RWPE1 (cell line): ENCODE measurements at places on chromosomes 7 and 10.
A peak's percentile ranks its signal among the peaks of the same experiment; 100 is the strongest.

- no peak for DNase-seq
Observed at GRCh38 chr7:127840226-127840951, 188.4 kb downstream of the SND1 start.

GRCh38 chr10:119313644-119314043, 106.3 kb downstream of the GRK5 start:
- no peak for DNase-seq

DNA sequence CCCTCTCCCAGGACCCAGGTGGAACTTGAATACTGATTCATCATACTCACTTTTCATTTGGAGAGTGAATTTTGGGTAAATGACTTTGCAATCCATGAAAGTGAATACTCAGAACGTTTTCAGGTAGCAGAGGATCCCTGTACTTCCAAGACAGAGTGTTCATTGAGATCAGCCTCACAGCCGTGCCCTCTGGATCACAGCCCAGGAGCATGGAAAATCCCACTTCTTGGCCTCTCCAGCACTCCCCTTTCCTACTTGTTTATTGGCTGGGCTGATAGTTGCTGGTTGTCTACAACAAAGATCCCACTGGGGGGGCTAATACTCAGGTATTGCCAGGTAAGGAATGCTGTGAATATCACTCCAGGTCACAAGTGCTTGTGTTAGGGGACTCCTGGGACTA, 5.9 kb downstream of the GCK start:
- no peak for DNase-seq

DNA sequence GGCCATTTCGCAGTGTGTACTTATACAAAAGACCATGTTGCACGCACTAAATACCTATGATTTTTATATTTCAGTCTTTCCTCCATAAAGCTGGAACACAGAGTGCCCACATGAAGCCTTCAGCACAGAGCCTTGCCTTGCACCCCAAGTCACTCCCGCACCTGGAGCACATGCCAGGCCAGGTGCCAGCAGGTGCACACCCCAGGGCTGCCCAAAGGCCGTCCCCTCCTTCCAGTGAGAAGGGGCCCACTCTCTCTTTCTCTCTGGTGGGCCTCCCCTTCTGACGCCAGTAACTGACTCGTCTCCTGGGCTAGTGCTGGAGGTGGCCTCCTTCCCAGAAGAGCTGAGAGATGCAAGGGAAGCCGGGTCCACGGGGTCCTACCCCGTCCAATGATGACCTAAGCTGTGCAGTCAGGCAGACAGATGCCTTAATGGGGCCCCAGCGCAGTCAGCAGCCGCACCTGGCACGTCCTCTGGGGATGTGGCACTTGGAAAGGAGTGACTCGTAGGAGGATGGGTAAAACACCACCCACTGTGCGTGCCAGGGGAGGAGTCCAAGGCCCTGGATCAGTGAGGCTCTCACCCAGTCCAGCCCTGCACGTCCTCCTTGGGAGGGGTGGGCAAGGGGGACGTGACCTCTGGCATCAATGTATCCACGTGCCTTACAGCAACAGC, 17.7 kb upstream of the SHH start:
- no peak for DNase-seq

DNA sequence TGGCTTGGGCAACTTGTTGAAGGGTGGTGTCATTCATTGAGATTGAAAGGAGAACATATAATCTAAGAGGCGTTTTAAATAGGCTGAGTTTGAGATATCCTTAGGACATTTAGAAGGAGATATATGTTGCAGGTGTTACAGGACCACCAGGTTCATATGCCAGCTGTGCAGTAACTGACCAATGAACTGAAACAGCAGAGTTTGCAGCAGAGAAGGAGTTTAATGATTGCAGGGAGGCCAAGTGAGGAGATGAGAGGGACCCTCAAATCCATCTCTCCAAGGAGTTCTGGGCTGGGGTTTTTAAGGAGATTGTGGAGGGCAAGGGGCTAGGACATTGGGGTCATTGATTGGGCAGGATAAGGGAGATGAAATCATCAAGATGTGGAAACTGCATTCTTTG, 74.5 kb downstream of the SEC23IP start:
- no peak for DNase-seq

DNA sequence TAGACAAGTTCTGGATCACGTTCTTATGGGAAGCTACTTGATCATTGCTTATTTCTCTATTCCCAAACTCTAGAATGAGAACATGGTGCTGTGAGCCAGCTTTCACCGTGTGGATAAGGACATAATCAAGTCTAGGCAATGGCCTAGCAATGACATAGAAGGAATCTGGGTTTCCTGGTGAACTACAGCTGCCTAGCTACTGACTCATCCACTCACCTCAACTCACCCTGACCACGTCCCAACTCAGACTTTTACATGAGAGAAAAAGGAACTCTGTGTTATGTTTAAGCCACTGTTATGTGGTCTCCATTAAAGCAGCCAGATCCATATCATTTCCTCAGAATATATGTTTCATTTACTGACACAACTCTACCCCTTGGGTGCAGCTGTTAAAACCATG, 18.8 kb upstream of the MET start:
- DNase-seq = peak; percentile 93

- DNase-seq = no peak
Observed at GRCh38 chr7:2781636-2782035, 62.5 kb downstream of the GNA12 start.

GRCh38 chr7:151246102-151246850, 2.2 kb downstream of the SMARCD3 start:
- no peak for DNase-seq

DNA sequence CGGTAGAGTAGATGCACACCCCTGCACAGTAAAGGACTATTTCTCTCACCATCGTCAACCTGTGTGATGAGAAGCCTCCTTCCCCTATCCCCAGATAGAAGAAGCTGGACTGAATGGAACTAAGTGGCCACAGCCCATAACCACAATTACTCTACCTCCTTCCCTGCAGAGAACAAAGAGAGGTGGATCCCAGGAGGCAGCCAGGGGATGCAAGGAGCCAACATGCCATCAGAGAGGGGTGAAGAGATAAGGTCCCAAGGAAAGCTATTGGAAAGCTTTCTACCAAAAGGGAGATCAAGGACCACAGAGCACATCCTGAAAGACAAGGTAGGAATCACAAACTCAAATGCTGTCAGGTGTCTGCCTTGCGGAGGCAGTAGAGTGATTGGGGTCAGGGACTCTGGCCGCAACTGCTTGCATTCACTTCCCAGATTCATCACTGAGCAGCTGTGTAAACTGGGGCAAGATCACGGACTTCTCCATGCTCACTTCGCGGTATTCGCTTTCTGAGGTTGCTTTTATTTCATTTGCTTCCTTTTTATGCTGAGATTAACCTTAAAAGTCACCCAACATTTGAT, 81.6 kb upstream of the MYO3A start:
- DNase-seq = no peak

GRCh38 chr10:88389456-88389855, 193.7 kb downstream of the RNLS start:
- peak; percentile 22 for DNase-seq

DNA sequence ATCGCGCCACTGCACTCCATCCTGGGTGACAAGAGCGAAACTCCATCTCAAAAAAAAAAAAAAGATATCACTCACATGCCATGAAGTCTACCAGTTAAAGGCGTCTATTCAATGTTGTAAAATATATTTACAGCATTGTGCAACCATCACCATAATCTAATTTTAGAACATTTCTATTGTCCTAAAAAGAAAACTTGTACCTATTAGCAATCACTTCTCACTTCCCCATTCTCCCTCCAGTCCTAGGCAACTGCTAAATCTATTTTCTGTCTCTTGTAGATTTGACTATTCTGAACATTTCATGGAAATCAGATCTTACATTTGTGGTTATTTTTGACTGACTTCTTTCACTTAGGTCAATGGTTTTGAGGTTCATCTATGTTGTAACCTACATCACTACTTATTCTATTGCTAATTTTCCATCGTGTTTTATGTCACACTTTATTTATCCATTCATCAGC, 25.2 kb upstream of the OTUD1 start:
- DNase-seq = no peak

- DNase-seq = peak; percentile 30
Observed at GRCh38 chr10:32005050-32005449, 51.2 kb downstream of the KIF5B start.

DNA sequence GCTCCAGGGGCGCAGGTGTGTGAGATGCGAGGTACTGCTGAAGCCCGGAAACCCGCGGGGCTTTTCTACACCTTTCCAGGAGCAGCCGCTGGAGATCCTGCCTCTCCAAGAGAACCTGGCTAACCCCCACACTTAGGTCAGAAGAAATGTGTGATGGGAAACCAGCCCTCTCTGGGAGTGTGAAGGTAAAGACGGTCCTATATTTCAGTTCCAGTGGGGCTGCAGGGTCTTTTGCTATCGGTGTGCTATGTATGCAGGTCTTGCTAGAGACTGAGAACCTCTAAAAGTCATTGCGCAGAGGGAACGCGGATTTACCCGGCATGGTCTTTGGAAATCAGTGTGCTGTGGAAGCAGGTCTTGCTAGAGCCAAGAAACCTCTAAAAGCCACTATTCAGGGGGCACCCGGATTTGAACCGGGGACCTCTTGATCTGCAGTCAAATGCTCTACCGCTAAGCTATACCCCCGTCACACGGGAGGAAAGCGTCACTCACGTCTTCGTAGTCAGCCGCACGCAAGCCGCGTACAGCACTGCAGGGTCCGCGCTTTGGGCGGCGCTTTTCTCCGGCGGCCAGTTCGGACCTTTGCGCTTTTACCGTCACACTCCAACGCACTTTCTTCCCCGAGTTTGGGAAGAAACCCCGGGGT, 46.0 kb downstream of the ZNF777 start:
- no peak for DNase-seq

GRCh38 chr7:157703534-157704195, 366.9 kb downstream of the DNAJB6 start:
- DNase-seq = no peak

GRCh38 chr7:84271543-84271942, 77.0 kb upstream of the SEMA3A start:
- DNase-seq = no peak

GRCh38 chr10:19719284-19719683, 96.9 kb upstream of the PLXDC2 start:
- DNase-seq = no peak

GRCh38 chr7:22823142-22823497, 471 bp upstream of the TOMM7 start:
- DNase-seq = no peak

DNA sequence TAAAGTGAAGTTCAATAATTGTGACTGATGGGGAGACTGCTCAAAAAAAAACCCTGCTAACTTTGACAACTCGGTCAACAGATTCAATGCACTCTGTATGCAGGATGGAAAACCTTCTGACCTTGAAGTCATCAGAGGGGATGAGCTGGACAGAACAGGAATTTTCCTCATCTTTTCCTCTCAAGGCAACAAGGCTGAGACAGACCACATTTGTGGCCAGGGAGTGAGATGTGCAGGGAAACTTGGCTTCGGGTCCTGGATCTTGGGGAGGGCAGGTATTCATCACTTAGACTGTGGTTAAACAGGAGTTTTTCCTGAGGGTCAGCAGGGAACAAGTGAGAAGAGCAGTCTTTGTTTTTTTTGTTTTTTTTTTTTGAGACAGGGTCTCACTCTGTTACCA, 100.6 kb downstream of the BAMBI start:
- no peak for DNase-seq

- DNase-seq = peak; percentile 45
Observed at GRCh38 chr10:5538892-5539651, 14.3 kb downstream of the CALML3 start.

DNA sequence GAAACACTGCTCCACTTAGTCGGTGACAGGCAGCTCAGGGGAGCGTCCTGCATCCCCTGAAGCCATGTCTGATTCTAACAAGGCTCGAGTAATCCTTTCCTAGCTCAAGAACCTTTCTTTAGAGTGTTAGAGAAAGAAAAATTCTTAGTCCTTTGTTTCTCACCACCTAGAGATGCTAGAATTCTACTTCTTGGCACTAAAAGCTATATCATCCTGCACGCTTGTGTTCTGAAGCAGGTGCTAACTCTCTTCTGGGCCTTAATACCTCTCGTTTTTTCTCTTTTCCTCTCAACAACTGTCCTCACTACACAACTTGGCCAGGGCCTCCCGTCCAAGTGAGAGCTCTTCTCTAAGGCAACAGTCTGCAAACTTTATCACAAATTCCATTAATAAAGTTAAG, at the start of gene LYZL2:
Gene LYZL2 (minus strand): TSS at position 101 of the 400 bp plus-strand sequence. CDS start 2,838 bp downstream, outside the sequence.
- DNase-seq = no peak

GRCh38 chr10:84244651-84245270, at the start of gene RGR:
Gene RGR (plus strand): TSS chr10:84245053. CDS start chr10:84245091, 38 bp downstream.
- DNase-seq = no peak

DNA sequence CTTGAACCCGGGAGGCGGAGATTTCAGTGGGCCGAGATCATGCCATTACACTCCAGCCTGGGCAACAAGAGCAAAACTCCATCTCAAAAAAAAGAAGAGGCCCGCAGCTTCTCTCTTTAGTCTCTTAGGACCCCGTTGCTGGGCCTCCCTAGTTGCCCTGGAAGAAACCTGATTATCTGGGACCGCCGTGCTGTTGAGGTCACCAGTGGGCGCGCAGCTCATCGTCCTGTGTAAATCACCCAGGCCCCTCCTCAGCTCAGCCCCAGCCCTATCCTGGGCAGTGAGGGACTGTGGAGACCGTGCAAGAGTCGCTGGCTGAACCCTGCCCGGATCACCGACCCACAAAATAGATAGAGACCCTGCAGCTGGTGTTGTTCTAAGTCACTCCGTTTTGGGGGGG, 85.0 kb downstream of the UNCX start:
- DNase-seq = no peak

DNA sequence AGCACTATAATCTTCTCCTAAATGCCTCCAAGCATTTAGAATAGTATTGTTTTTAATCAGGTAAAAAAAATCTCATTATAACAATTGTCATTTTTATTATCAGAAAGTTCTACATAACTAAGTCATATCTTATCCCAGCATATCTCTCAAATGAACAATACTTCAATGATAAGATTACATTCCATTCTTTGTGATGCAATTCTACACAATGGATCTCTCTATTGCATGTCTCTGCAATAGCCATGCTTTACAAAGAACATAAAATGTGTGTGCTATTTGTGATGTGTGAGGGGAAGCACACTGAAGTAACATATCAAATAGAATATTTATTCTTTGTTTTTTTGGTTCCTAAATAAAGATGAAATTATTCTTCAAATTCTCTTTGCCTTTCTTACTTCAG, 195.7 kb downstream of the TSPAN12 start:
- DNase-seq = no peak

DNA sequence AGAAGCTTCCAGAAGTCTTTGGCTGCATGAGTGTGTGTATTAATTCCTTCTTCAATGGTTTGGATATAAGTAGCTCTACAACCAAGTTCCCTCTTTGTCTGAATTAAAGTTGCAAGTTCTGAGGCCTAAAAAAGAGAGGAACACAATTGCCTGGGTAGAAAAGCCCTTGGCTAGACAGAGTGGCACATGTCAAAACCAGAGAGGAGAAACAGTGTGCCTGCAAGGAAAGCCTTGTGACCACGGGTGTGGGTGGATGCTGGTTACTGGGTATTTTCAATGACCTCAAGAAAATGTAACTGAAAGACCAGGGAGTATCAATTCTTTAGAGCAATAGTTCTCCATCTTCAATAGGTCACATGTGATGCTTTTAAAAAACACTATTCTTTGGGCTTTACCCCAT, 148.3 kb downstream of the SVIL start:
- no peak for DNase-seq

GRCh38 chr7:1704811-1705738, 35.0 kb downstream of the ELFN1 start:
- DNase-seq = no peak

- DNase-seq = no peak
Observed at GRCh38 chr10:63103971-63104409, 29.1 kb upstream of the NRBF2 start.
